ENCODE measurements at places on chromosomes 2 and 18.

DNA sequence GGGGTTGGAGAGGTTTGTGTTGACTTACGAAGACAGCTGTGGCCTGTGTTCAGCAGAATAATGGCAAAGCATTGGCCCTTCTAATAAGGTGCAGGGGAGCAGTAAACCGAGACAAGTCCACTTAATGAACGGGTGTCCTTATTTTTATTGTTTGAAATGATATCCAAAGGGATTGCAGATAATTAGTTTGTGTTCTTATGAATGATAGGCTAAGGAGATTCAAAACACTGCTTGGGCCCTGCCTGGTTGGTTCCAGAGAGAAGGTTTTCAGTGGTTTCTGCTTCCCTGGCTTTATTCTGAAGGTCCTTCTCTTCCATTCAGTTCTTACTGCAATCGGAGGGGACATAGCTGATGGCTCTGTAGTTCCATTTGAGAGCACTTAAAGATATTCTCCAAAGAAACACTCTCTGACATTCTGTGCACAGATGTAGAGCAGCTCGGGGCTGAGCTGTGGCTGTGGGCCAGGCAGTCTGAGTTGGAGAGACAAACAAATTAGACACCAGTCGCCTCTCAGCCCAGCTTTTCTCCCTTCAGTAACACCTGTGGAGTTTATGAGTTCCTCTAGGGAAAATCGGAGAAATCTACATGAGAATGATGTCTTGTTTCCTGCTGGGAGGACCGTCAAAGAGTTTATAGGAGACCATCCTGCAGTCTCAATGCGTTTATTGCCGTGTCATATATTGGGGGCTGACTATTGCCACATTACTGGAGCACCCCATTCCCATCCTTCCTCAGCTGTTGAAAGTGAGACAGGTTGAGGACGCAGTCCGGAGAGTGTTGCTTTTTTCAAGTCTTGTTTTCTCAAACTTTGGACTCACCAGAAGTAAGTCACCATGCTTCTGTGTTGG lies 6.5 kb downstream of the GREB1 start:
- DNase-seq, result no peak

- no peak for DNase-seq
Measured at GRCh38 chr2:9020267-9020666, 16.8 kb upstream of the MBOAT2 start.

DNA sequence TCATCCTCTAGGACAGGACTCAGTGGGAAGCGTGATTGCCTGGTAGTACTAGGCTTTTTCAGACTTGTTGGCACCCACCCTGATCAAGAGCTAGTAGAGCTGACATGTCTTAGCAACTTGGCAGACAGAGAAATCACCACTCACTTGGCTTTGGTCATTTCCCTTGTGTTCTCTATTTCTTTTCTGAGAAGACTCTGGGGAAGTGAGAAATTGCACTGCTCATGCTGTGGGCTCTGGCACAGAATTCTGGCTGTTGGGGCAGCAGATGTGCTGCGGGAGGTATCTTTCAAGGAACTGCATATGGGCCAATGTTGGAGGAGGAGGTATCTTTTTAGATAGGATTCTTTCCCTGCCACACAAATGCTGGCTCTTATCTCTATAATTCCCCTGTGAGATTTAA lies 529.1 kb upstream of the MEX3C start:
- no peak for DNase-seq

DNA sequence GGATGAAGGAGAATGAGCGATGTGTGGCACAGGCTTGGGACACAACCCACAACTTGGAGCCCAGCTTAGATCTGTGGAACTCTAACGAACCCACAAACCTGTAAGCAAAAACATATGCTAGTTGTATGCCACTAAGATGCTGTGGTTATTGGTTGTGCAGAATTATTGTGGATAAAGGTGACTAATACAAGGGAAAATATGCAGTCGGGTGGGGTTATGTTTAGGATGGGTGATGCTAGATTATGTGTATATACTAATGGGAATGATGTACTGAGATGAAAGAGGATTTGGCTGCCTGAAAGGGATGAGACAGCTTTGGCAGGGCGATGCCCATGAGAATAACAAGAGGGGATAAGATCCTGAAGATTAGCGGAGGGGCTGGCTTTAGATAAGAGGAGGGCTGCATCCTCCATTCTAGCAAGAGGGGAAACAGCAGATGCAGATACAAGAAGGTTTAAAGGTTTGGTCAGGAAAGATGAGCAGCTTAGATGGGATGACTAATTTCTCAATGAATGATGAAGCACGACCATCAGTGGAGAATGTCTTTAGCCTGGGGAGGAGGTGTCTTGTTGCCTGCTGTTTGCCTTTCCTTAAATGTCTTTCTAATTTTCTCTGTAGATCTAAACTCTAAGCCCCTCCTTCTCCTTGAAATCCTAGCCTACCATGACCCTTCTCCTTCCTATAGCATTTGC lies 49.6 kb downstream of the GALNT14 start:
- no peak for DNase-seq

DNA sequence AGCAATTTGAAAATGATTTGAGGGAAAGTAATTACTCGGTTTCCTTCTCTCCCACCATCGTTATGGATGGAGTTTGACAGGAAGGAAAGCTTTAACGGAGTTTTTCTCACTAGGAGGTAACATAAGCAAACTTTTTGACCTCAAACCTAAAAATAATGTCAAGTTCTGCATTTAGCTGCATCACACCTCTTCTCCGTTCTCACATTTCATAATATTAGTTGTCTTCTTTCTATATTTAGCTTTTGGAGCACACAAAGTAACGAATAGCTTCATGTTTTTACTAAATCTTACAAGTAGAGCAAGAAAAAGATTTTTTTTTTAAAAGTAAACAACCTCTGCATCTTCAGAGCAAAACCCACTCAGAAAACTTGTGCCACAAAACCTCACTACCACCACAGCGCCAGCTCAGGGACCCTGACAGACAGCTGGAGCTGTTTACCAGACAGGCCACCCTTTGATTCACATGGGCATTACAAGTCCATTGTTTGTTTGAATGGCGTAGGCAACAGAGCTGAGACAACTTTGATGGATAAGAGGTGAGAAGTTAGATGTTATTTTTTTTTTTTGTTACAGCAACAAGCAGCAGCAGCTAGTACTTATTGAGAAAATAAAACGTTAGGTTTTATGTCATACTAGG lies 21.9 kb upstream of the ICOS start:
- DNase-seq, result no peak

DNA sequence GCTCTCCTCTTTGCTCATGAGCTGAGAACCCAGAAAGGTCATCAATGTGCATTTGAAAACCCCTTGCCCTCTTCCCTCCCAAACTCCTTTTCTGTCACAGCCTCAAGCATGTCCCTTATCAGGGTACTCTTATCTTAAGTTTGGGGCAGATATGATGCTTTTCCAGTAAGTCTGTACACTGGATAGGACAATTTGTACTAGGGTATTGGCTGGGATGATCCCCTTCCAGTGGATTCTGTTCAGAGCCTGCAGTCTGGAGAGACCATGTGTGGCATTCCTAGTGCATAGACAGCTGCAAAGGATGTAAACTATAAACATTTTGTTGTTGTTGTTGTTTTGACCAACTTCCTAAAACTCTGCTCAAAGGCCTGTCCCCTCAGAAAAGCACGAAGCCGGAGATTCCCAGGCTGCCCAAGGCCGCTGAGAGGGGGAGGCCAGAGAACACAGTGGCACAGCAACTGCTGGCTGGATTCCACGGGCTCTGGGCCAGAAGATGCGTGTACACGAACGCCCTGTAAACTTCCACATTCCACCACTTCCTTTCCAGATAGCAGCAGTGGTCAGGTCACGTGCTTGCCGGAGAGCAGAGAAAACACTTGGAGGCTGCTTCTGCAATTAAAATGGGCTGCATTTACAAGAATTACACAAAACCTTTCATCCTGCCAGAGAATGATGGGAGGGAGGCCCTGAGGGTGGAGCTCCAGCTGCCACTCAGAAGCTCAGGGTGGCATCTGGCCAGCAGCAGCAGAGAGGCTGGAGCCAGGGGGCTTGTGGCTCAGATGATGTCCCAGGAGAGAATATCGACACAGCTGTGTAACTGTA lies 42.1 kb downstream of the BMP10 start:
- peak; percentile 85 for DNase-seq

DNA sequence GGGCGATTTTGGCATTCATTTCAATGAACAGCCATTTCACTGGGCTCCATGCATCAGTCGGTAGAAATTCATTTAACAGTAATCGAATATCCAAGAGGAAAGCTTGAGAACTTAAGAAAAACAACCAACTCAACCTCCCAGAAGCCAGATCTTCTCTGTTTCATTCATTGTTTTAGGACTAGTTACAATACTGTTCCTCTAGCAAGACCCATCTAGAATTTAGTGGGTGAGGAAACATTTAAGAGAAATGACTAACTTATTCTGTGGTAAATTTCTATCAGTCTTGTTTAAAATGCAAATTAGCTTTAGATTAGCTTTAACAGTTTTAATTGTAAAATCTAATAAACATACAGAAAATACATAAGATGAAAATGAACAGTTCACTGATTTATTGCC lies 81.4 kb upstream of the SMAD7 start:
- no peak for DNase-seq

DNA sequence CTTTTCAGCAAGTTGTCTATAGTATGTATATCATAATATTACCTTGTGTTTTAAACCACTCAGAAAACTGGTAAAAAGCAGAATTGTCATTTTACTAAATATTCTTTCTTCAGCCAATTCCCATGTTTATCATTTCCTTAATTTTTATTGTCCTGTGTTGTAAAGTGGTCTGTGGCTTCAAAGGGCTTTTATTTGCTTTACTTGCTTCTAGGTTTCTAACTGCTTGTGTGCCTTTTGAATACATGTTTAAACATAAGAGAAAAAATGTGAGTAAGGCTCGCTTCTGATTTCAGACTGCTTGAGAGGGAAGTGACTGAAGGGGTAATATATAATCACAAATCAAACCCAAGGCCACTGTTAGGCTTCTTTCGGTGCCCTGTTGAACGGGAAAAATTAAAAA lies 407.5 kb upstream of the NRP2 start:
- DNase-seq, result no peak

DNA sequence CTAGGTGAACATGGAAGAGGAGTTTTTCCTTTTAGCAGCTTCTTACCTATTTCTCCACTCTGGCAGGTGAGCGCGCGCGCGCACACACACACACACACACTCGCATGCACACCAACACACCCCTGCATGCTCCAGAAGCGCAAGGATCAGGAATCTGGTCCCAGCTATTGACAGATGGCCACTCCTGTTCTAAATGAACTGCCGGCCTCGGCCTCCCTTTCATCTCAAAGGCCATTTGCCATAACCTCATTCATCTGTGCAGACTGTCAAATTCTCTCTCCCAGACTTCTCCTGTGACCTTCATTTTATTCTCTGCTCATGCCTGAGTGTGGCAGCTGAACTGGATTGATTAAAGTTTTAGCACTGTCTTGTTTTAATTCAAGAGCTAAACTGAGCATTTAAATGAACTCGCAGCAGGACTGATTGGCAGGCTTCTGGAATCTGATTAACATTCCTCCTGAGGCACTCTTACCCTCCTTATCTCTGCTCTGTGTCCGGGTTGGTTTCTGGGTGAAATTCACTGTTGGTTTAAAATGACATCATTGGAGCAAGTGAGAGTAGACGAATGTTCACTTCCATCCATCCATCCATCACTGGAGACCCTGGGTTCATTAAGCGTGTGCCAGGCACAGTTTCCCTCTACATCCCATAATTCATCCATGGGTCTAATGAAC lies 58.8 kb downstream of the FECH start:
- no peak for DNase-seq

DNA sequence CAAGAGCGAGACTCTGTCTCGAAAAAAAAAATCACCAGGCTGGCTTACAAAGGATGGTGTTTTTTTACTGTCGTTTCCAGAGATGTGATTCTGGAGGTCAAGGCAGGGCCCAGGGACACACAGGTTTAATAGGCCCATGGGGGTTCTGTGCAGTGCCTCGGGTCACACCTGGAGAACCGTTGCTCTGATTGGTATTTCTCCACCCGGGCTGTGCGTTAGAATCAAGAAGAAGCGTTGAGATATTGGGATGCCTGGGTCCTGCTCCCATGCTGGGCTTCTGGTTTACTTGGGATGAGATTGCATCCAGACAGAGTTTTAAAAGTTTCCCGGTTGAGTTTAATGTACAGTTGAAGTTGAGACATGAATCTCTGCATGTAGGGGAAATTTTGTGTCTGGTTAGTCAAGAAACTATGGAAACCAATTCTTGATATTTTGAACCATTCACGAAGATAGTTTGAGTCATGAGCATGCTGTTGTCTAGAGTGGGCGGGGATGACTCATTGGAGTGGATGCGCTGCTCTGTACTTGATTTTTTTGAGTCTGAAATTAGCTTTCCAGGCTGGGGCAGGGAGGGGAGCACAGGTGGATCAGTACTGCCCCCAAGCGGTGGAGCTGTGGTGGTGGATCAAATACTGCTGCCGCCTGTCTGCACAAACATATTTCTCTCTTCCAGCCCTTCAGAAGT lies 50.1 kb downstream of the GREB1 start:
- peak; percentile 37 for DNase-seq

- DNase-seq, result no peak
Measured at GRCh38 chr2:37418956-37419355, 74.5 kb downstream of the QPCT start.

DNA sequence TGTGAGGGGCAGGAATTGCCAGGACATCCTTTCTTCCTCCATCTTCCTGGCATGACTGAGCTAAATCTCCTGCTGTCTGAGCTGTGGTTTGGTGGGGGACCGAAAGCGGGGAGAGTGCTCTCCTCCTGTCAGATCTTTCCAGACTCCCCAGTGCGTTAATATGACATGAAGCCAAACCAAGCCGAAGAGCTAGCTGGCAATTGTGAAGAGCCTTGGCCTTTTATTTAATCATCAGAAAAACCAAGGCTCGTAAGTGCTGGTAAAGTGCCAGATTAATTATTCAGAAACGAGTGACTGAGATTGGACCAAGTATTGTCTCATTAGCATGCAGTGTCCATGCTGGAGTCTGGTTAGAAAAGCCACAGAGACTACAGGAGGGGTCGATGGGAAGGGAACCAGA lies 14.5 kb upstream of the LRPPRC start:
- no peak for DNase-seq

GRCh38 chr18:22340331-22340730 lies 77.4 kb downstream of the CTAGE1 start:
- DNase-seq, result no peak

- DNase-seq, result no peak
Measured at GRCh38 chr2:169714699-169715098, 18.9 kb upstream of the KLHL23 start.

- DNase-seq, result no peak
Measured at GRCh38 chr2:134852518-134852917, 14.1 kb downstream of the ACMSD start.

- DNase-seq, result no peak
Measured at GRCh38 chr2:14543284-14543683, 89.2 kb upstream of the LRATD1 start.

DNA sequence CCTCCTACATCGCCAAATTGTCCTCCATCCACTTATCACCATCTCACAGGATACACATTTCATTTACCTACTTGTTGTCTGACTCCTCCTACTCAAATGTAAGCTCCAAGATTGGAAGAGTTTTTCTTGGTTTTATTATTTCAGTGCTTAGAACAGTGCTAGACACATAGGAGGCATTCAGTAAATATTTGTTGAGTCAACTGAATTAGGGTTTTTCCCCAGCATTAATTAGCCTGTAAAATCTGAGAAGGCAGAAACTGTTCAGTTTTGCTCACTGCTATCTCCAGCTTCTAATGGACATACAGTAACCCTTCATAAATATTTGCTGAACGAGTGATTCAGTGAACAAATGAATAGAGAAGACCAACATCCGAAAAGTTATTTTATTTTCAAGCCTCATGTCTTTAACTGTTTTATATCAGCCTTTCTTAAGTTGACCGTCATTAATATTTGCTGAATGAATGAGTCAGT lies 800 bp downstream of the TTC21B start:
- DNase-seq, result no peak

GRCh38 chr2:190462611-190463010 lies 54.5 kb downstream of the MFSD6 start:
- DNase-seq, result no peak
